ENCODE measurements at places on chromosomes 4 and X.

- DNase-seq = peak; percentile 36
Measured at GRCh38 chr4:154982187-154983047, 201.3 kb downstream of the RBM46 start.

DNA sequence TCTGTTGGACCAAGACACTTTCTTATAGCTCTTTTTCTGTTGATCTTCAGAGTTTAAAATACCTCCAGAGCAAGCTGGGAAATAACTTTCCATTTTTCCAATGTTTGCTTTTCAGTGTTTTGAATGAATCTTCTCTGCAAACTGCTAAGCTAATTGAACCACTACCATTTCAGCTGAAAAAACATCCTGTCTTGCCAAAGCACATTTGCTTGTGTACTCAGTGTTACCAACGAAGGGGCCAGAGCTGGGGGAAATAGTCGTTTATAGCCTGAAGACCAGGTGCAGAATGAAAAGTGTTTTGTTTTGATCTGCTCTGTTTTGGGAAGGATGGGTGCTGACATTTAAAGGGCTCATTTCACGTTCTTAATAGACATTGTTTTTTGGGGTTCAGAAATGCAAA lies 88.4 kb upstream of the CLNK start:
- DNase-seq = no peak

GRCh38 chr4:75484190-75484589 lies 30.0 kb downstream of the RCHY1 start:
- no peak for DNase-seq

DNA sequence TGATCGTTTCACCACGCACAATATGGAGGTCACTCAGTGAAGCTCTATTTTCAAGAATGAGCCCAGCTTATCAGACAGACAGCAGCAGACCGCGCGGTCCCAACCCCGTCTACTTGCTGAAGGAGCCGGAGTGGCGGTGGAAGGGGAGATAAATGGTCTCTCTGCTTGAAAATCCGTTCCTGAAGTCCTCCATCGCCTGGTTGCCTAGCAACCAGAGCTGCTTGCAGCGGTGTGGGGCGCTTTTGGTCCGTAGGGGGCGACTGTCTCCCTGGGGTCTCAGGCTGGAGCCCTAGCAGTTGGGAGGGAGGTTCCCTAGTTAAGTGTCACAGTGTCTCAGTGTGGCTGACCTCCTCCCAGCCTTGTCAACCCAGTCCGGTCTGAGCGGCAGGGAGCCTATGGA lies 8.3 kb upstream of the DLG3 start:
- DNase-seq = no peak

DNA sequence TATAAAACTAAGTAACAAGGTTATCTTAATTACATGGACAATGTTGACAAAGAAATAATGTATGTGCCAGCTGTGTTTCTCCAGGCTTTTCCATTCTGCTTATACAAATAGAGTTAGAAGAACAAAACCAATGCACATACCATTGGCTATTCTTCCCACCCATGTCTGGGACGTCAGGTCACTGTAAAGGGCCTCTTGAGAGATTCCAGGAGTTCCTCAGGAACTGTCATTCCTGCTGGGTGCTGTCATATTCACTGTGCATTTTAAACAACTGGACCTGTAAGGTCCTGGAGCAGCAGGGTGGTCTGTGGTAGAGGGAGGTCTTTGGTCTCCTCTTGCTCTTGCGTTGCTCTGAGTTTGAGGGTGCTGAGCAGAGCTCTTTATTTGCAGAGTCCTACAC lies 74.6 kb upstream of the AP1S2 start:
- DNase-seq = no peak

GRCh38 chr4:182449930-182450439 lies 206.8 kb downstream of the TENM3 start:
- DNase-seq = no peak

DNA sequence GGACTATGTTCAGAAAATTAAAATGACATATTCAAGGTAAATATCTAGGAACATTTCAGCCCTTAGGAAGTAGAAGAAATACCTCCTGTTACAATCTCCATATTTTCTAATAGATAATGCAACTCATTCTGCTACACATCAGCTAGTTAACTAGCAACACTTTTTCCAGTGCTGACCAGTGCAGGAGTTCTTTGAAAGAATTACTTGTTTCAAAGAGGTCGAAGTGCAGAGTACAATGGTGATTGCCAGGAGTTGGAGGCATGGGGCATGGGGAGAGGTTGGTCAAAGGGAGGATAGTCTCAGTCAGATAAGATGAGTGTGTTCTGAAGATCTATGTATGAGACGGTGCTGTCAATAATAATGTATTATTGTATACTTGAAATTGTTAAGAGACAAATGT lies 53.1 kb downstream of the MTNR1A start:
- no peak for DNase-seq

DNA sequence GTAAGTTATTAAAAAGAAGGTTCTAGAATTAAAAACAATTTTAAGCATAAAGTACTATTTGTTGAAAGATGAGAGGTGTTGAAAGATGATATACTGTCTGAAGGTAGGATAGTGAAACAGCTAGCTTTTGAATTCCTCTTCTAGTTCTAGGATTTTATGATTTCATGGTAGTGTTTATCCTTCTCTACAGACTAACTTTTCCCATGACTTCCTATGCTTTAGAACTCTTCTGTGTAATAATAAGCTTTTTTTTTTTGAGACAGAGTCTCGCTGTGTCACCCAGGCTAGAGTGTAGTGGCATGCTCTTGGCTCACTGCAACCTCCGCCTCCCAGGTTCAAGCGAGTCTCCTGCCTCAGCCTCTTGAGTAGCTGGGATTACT lies 96.0 kb upstream of the NUDT6 start:
- DNase-seq = no peak

GRCh38 chrX:11533199-11533651 lies 132.5 kb downstream of the ARHGAP6 start:
- peak; percentile 74 for DNase-seq

- DNase-seq = no peak
Measured at GRCh38 chr4:87716371-87717265, 66.5 kb downstream of the DMP1 start.

GRCh38 chr4:109816082-109816442 lies 500 bp downstream of the GAR1 start:
- DNase-seq = no peak

DNA sequence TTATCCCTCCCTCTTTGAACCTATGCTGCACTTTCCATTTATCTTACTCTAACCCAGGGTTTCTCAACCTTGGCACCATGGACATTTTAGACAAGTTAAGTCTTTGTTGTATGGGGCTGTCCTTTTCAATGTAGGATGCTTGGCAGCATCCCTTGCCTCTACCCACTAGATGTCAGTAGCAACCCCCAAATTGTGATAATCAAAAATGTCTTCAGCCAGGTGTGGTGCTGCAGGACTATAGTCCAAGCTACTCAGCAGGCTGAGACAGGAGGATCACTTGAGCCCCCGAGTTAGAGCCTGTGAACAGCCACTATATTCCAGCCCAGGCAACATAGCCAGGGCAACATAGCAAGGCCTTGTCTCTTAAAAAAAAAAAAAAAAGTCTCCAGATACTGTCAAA lies 7.0 kb downstream of the LRCH2 start:
- peak; percentile 17 for DNase-seq

DNA sequence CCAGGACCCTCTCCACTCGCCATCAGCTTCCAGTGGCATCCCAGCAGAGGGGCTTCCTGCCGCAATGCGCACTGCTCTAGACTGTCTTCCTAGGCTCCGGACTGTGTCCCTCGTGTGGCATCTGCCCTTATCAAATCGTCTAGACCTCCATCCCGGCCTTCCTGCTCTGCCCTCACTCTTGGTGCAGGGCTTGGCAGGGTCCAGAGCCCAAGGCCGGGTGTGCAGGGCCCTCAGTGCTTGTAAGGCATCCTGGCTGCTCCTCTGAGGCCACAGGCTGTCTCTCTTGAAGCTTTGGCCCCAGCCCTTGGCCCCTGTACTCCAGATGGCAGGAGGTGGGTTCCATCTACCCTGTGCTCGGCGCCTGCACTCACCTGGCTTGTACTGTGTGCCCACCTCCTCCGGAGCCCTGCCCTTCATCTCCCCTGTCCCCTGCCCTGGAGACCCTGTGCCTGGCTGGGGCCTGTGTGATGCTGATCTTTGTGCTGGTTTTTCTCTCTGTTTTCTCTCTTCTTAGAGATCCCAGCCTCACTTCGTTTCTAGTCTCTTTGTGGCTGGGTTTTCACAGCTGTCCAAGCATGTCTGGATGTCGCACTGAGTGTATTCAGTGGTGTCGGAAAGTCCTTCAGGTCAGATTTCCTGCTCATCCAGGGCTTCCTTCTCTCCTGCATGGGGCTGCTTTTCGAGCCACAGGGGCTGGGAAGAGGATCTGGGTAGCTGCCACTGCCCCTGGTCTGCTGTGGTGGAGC lies 3.7 kb upstream of the TREX2 start:
- DNase-seq = no peak

DNA sequence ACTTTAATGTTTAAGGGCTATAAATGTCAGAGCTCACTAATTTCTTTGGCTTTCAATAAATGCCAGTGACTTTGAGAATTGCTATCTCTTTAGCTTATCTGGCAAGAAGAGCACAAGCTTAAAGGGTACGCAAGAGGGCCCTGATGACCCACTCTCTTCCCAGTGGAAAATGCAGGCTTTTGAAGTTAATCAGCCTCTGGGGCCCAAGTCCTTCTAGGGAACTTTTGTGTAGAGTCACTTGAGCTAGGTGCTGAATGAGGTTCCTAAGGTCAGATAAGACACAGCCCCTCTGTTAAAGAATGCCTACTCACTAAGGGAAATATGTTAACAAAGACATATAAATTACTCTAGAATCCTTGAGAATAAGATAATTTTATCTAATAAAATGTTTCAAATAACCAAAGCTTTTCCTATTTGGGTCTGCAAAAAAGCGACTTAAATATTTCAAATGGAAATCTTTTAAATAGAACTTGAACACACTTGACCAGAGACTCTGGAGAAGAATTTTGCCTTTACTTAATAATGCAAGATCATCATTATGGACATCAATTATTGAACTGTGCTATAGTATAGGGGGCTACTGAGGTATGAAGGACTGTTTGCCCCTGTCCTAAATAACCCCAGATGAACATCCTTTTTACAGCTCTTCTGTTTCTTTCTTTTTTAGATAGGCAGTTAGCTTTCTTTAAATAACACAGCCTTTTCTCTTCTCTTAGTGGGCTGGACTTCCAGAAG lies 430.1 kb downstream of the GBA3 start:
- DNase-seq = no peak

DNA sequence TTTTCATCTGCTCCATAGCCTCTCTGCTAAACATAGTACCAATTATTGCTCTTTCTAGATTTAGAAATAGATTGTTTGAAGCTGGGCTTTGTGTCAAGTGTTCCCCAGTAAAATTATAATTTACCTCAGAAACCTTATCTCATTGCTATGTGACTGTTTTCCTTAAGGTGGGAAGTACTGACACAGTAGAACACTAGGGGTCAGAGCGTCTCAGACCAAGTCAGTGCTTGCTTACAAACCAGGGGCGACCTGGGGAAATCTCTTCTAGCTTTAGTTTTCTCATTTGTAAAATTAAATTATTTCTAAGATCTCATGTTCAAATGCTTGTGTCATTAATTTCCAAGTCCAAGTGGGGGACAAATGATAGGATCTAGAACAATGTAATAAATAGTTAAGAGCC lies 360.4 kb downstream of the RAPGEF2 start:
- DNase-seq = no peak

DNA sequence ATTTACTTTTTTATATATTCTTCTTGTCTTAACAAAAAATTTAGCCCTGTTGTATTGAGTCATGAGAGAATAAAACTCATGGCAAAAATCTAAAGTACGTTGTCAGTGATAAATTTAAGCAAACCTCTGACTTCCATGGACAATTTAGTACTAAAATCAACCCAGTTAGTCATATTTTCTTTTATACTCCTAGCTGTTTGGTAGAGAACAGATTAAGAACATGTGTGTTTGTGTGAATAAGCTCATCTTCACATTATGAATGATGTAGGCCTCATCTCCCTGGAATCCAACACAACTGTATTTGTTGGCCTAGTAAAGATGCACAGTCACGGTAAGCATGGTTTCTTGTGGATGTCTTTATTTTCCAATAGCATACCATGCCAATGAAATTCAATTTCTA lies 40.8 kb upstream of the FAM47B start:
- DNase-seq = peak; percentile 83

DNA sequence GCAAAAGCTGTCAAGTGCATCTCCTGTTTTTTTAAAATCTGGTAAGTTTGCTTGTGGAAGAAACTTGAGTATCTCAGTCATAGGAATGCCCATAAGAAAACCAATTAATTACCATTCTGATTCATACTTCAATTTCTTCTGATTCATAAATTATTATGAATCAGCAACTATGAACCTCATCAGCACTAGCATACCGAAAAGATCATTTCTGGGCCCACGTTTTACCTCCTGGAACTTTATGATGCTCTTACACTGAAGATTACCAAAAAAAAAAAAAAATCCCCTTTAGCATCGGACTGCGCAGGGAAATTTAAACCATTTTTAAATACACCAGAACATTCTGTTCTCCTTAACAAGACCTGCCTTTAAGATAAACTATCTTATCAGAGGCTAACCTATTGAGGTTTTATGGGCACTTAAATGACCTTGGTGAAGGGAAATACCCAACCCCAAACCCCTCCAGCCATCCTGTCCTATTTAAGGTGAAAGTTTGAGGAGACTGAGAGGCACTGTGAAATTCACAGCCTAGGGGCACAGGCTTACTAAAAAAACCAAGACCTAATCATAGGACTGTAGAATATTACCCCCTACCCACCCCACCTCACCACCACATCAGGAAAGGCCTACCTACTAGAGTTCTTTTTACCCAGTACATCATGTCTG lies 38.2 kb upstream of the ABCG2 start:
- no peak for DNase-seq

GRCh38 chrX:48785540-48786214 lies 713 bp upstream of the GATA1 start:
- no peak for DNase-seq

GRCh38 chr4:157389741-157390140 lies 169.2 kb downstream of the GRIA2 start:
- DNase-seq = no peak

DNA sequence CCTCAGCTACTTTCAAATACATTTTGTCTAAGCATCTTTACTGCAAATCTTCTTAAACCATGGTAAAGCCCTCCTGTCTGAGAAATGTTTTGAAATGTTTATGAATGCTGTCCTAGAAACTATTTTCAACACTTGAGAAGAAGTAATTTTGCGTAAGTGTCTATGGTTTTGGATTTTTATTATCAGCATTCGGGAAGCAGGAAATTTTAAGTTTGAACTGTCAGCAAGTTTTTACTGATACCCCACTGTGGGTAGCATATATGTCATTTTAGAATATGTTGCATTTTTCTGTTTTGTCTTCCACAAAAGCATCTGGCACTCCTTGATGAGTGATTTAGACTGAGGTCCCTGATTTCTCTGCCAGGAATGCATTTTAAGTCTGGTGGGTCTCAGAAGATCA lies 302.4 kb upstream of the GIMD1 start:
- DNase-seq = peak; percentile 81

- peak; percentile 19 for DNase-seq
Measured at GRCh38 chrX:12013211-12013618, 125.1 kb upstream of the FRMPD4 start.

GRCh38 chr4:155512817-155513216 lies 136.1 kb upstream of the MAP9 start:
- DNase-seq = no peak

GRCh38 chrX:138745196-138745595 lies 33.7 kb upstream of the FGF13 start:
- DNase-seq = peak; percentile 14

Data from fibroblast of skin of right quadriceps (primary cell).